ENCODE measurements at places on chromosomes 7 and 10.

DNA sequence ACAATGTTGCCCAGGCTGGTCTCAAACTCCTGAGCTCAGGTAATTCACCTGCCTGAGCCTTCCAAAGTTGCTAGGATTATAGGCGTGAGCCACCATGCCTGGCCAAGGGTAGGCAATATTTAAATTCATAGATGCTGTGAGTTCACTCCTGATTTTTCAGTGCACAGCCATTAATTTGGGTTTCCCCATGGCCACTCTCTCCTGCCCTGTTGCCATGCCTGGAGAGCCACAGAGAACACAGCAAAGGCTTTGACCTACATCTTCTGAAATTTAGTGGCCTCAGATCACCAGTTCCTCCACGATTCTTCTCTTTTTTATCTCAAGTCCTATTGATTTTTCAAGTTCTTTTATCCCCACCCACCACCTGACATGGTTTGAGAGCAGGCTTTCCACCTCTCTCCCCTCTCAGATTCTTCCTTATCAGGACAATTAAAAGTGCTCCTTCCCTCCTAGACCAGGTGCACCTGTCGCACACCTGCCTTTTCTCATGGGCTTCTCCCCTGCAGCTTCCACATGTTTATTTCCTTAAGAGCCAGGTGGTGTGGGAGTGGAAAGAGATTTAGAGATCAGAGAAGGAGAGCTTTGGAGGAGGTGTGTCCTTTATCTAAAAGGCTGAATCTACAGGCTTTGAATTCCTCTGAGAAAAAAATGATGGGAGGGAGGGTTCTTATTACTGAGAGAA, 123.8 kb downstream of the ADRA2A start:
- no peak for DNase-seq

- DNase-seq, result no peak
These were observed 30.7 kb downstream of the HABP2 start for GRCh38 chr10:113583571-113583970.

- no peak for DNase-seq
These were observed 6.3 kb downstream of the FAS start for GRCh38 chr10:88996927-88997326.

- DNase-seq, result no peak
These were observed 56.7 kb downstream of the DLG5 start for GRCh38 chr10:77869626-77870420.

- no peak for DNase-seq
These were observed 40.8 kb downstream of the PRPS1L1 start for GRCh38 chr7:17986851-17987250.

DNA sequence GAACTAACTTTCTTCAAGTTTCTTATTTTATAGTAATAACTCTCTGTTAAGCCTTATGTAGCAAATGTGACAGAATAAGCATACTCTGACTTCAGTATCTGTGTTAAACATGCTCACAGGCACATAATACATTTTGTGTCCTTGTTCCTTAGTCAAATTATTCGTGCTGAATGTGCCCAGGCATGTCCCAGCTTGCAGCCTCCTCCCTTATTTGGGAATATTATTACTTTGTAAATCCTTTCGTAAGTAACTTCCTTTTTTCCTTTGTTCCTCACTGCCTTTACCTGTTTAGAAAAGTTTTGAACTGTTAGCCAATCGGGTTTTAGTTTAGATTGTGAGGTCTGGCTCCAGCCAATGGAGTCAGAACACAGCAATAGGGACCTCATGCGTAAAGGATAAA, 46.9 kb downstream of the GALNT11 start:
- no peak for DNase-seq

- DNase-seq, result no peak
These were observed 26.2 kb upstream of the CYP26C1 start for GRCh38 chr10:93034426-93034825.

DNA sequence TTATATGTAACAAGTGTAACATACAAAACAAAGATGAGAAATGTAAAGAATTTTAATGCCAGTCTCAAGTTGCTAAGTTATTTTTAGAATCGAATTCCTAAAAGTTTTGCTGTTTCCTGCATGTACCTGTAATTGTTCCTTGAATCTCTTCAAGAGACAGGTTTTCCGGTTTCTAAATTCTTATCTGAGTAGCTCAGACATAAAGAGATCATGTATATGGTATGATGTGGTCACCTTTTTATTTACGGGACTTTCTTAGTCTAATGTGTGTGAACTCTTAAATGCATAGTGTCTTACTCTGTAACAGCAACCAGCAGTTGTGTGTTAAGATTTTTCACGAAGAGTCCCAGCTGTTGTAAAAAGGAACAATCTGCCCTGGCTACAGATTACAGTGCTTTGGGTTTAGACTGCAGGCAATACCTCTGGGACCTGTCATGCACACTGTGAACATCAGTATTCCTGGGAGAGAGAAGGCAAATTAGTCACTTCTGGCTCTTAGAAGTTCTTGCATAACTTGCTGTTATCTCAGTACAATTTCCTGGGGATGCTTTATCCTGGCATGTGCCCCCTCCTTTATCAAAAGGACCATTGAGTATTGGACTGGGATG, 263.4 kb downstream of the BICC1 start:
- no peak for DNase-seq

DNA sequence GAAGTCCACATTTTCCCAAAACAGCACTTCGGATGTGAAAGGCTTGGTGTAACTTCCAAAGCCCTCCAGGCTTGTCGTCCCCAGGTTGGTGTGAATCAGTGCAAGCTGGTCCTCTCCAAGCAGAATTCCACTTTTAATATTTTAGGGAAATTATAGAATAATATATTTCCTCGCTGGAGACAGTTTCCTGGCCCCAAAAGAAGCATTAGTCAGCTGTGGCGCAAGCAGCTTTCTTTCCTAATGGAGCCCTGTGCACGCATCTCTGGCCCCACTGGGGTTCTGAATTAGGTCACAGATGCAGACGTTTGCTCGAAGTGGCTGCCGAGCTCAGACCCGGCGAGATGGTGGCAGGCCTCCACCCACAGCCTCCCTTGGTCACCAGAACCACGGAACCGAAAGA, 33.3 kb upstream of the MNX1 start:
- no peak for DNase-seq

DNA sequence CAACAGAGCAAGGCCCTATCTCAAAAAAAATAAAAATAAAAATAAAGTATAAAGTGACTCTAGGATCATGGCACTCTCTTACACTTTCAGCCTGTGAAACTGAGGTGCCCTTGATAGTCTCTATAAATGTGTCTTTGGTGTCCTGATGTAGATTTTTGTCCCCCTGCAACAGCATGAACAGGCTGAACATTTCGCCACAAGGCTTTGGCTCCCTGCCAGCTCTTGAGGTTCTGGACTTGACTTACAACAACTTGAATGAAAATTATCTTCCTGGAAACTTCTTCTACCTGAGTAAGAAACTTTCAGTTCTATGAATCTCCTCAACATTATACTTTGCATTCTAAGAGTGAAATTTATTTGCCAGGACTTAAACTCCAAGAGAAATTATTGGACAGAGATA, 48.1 kb upstream of the BMS1 start:
- DNase-seq, result no peak

DNA sequence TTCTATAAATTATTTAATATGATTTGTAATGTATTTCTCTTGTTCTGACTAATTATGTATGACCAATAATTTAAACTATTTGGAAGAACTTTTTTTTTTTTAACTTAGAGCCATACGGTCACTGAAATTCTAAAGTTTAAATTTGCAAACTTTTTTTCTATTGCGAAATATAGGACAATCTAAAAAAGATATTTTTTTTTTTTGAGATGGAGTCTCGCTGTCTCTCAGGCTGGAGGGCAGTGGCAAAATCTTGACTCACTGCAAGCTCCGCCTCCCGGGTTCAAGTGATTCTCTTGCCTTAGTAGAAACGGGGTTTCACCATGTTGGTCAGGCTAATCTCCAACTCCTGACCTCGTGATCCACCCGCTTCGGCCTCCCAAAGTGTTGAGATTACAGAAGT, 130.5 kb downstream of the CPED1 start:
- no peak for DNase-seq

DNA sequence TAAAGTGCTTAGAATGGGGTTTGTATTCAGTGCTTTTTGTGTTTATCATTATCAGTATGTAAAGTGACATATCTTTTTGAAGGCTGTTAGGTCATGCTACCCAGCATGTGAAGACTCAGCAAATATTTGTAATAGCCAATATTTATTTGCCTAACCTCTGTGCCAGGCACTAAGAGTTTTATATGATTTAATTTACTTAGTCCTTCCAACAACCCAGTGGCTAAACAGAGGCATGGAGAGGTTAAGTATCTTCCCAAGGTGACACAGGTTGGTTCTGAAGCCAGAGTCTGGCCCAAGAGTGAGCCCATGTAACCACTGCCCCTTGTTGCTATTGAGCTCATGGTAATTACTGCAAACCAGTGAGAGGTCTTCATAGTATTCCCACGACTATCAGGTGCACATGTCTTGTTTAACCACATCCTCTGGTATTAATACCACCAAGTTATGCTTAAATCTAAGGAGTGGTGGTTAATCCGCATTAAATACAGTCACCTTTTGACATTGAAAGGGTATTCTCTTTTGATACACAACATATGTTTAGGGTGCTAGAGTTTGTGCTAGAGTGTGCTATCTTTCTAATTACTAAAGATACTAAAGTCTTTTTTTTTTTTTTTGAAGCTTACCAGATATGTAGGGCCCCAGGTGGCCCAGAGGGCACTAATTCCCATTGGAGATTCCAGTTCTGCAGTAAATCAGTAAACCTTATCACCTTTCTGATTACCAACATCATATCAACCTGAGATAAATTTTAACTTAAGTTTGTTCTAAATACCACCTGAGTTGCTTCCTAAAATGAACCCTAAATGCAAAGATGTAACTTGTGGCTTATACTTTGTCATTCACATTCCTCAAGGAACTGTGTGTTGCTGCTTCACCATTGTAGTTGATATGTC, 2.9 kb downstream of the ADD3 start:
- no peak for DNase-seq

- DNase-seq, result no peak
These were observed 6.1 kb upstream of the ZNF438 start for GRCh38 chr10:31037749-31038148.

- no peak for DNase-seq
These were observed 288.2 kb downstream of the GLRX3 start for GRCh38 chr10:130424418-130424817.

- peak; percentile 25 for DNase-seq
These were observed 48.2 kb downstream of the COL26A1 start for GRCh38 chr7:101410743-101411507.

- no peak for DNase-seq
These were observed 37.5 kb downstream of the ZNF467 start for GRCh38 chr7:149735779-149736477.

DNA sequence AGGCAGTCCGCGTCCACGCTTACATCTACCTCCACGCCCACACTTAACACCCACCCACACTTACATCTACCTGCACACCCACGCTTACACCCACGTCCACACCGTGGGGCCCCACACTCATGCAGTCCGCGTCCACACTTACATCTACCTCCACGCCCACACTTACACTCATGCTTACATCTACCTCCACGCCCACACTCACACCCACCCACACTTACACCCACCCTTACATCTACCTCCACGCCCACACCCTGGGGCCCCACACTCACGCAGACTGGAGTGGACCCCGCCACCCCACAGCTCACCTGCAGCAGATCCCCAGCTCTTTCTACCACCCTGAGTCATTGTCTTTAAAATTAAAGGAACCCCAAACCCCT, 32.4 kb upstream of the PWWP2B start:
- no peak for DNase-seq

DNA sequence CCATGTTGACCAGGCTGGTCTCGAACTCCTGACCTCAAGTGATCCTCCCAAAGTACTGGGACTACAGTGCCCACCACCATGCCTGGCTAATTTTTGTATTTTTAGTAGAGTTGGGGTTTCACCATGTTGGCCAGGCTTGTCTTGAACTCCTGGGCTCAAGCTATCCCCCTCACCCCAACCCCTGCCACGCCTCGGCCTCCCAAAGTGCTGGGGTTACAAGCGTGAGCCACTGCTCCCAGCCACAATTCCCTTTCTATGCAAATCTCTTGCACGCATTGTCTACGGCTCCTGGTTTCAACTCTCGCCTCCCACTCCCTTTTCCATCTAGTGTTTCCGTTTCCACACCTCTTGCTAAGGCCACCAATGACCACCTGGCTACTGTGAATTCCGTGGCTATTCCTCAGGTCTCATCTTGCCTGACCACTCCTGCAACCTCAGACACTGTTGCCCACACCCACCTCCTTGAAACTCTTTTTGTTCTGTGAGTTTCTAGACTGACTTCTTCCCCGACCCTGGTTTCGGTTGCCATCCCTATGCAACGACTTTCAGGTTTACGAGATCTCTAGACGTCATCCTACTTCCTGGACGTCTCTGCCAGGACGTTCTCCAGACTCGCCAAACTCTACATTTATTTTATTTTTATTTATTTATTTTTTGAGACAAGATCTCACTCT, 3.4 kb downstream of the CLDN3 start:
- no peak for DNase-seq

DNA sequence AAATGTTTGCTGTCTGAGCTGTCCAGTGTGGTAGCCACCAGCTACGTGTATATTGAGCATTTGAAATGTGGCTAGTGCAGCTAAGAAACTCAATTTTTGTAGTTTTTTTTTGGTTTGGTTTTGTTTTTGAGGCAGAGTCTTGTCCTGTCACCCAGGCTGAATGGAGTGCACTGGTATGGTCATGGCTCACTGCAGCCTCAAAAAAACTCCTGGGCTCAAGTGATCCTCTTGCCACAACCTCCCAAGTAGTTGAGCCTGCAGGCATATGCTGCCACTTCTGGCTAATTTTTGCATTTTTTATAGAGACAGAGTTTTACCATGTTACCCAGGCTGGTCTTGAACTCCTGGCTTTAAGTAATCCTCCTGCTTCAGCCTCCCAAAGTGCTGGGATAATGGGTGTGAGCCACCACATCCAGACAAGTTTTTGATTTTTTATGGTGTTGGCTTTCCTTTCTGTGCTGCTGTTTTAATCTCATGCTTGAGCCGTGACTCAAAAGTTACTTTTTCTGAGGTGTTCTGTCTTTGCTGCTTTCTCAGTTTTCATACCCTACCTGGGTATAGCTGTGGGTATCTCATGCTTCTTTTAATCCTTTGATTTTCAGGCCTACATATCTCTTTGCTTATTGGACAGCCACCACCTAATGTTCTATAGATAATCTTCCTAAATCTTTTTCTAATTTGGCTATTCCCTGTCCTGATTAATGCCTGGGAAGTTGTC, 16.0 kb downstream of the WAC start:
- DNase-seq, result no peak

GRCh38 chr7:113013761-113014449, 72.7 kb downstream of the GPR85 start:
- no peak for DNase-seq

- DNase-seq, result no peak
These were observed 42.7 kb upstream of the A1CF start for GRCh38 chr10:50928190-50928552.

GRCh38 chr10:87608756-87609155, 50.9 kb upstream of the PAPSS2 start:
- no peak for DNase-seq

Data from activated CD4-positive, alpha-beta T cell treated with anti-CD3 and anti-CD28 coated beads, Interleukin-2, Interleukin-4, amounts not matched to agents 100 ng/mL and 50 ng/mL, durations not matched to agents 16 hours and 8 hours (primary cell).